ENCODE measurements at places on chromosomes 1 and 21.

DNA sequence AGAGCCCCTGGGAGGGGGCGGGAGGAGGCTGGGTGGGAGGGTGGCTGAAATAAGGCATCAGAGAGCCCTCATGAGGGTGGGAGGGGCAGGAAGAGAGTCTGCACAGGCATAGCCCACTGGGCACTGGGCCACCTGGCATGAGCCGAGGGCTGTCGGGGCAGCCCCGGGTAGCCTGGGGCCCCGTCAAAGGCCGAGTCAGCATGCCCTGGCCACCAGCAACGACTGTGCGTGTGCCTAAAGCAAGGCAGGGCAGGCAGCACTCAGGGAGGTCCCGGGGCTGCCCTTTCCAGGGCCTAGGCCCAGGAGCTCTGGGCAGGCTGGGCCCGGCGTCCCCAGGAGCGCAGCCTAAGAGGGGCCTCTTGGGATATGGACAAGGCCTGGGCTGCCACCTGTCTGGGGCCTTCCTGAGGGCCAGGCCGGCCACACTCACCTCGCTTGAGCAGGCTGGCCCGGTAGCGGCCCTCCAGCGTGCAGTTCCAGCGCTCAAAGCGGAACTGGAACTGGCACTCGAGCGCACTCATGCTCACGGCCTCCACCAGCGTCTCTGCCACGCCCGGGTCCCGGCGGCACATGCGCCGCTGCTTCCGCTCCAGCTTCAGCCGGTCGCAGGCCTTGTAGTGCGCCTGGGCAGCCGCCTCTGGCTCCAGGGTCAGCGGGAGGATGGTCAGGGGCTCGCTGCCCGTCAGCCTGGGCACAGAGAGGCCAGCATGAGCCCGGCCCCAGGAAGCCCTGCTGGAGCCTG, 22.7 kb downstream of the WNT9A start:
- DNase-seq = no peak

GRCh38 chr1:27357281-27358037, 9.3 kb downstream of the MAP3K6 start:
- DNase-seq = no peak

- DNase-seq = no peak
Observed at GRCh38 chr1:201356701-201357100, 20.8 kb downstream of the TNNT2 start.

DNA sequence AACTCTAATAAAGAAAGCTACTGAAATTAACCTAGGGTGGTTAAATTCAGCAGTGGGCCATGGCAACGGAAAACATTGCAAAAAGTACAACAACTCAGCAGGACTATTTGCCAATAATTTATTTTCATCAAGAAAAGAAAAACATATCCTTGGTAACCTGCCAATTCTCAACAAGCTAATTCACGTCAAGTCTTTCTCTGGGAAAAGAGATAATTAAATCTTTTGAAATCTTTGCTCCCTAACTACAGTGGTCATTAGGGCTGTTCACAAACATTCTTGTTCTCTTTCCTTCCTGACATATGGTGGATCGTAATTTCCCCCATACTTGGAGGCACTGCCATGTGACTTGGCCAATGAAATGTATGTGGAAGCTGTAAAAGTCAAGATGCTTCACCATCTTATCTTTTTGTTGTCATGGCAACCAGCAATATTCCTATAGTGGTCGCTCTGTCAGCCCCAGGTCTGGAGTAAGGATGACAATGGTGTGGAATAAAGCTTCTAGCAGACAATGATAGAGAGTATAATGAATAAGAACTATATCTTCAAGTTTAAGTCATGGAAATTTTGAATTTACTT, 29.6 kb upstream of the ZNF326 start:
- no peak for DNase-seq

- DNase-seq = no peak
Observed at GRCh38 chr1:151003180-151003579, 3.5 kb downstream of the MINDY1 start.

DNA sequence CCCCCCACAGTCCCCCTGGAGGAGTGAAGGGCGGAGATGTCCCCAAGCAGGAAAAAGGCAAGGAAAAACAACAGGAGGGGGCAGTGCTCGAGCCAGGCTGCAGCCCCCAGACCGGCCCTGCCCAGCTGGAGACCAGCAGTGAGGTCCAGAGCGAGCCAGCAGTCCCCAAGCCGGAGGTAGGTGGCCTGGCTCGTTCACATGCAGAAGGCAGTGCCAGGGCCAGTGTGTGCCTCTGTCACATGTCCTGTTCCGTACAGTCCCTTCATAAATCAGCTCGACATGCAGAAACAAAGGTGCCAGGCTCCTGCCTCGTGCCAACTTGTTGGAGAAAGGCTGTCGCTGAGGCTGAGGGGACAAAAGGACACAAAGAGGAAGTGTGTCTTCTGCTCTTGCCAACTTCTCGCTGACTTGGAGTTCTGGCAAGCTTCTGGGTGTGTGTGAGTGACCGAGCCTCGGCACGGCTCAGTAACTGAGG, 24.1 kb upstream of the MPZL1 start:
- no peak for DNase-seq

GRCh38 chr1:160032165-160032820, 503 bp upstream of the PIGM start:
- no peak for DNase-seq

- DNase-seq = no peak
Observed at GRCh38 chr1:6163191-6163972, 16.7 kb downstream of the CHD5 start.

GRCh38 chr1:78420181-78420580, 70.6 kb upstream of the PTGFR start:
- DNase-seq = no peak

GRCh38 chr1:221289103-221289502, 409.9 kb downstream of the HLX start:
- DNase-seq = no peak

Data from amygdala (tissue), 56 donors.